Osteocyte (in vitro differentiated cells): ENCODE measurements at places on chromosomes 1 and 21. TPM values are rescaled to one million over a fixed set of nuclear protein-coding genes. Genes with fewer than 3 reads are reported as not detected.

GRCh38 chr1:22489823-22490222, 38.2 kb downstream of the ZBTB40 start:
- H3K27ac ChIP-seq = no peak overlapping the region
- no peak for DNase-seq
- peaks cover 17% of the 10 kb centered on the region for H3K36me3 ChIP-seq

Gene KRTAP13-4
- not detected in 2 replicates for total RNA-seq

- DNase-seq = no peak
- no peak overlapping the region for H3K27ac ChIP-seq
- peaks cover 52% of the 10 kb centered on the region for H3K36me3 ChIP-seq
These were observed 5.1 kb downstream of the UBE2Q1 start for GRCh38 chr1:154553056-154554030.

Gene OR2G3
- total RNA-seq = not detected in 2 replicates

DNA sequence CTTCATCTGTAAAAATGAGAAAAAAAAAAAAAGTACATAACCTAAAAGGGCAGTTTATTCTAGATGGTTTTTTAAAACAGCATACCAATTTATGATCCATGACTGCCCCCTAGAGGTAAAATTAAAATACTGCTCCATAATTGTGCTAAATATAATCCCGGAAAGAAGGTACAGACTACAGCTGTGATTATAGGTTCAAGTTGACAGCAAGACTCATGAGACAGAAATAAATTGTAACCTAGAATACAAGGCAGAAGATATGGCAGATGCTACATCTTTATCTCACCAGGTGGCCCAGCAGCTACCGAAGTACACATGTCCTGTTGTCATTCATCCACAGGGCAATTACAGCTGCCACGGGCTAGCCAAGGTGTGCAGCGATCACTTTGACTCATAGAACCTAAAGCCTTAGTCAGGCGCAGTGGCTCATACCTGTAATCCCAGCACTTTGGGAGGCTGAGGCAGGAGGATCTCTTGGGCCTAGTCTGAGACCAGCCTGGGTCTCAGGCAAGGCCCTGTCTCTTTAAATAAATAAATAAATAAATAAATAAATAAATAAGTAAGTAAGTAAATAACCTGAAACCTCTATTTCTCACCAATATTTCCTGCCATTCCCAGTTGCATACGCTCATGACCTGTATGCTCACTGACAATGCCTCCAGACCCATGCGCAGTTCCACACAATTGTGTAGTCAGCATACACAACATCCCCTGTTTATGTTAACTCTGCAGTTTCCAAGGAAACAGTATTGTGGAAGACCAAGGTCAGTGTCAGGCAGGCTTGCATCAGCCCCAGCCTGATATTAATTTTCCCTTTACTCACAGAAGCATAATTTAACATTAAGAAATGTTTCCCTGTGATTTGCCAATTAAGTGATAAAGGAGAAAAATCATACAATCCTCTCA, 18.3 kb upstream of the PPIE start:
- peaks cover 64% of the 10 kb centered on the region for H3K27me3 ChIP-seq
- H3K4me3 ChIP-seq = no peak overlapping the region
- H3K36me3 ChIP-seq = no peaks in the 10 kb centered on the region
- H3K27ac ChIP-seq = no peak overlapping the region

DNA sequence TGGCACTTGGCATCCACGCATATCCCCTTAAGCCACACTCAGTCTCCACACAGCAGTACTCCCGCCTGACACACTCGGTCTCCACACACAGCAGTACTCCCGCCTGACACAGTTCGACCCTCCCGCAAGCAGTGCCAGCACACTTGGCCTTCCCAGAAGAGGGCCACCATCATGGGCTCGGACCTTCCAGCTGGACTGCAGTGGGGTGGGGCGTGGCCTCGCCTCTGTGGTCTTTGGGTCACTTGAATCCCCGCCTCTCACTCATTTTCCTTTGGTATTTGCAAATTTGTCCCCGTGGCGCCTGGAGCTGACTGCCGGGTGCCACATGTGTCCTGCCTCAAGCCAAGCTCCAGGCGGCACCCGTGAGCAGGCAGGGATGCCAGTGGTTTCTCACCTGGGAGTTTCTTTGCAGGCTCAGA, 63.7 kb downstream of the FAAP20 start:
- no peaks in the 10 kb centered on the region for H3K27me3 ChIP-seq
- peaks cover 26% of the 10 kb centered on the region for H3K4me1 ChIP-seq
- H3K36me3 ChIP-seq = no peaks in the 10 kb centered on the region
- DNase-seq = no peak
- no peak overlapping the region for H3K4me3 ChIP-seq

Gene RBM8A
- 108 and 114 TPM in 2 replicates for total RNA-seq

DNA sequence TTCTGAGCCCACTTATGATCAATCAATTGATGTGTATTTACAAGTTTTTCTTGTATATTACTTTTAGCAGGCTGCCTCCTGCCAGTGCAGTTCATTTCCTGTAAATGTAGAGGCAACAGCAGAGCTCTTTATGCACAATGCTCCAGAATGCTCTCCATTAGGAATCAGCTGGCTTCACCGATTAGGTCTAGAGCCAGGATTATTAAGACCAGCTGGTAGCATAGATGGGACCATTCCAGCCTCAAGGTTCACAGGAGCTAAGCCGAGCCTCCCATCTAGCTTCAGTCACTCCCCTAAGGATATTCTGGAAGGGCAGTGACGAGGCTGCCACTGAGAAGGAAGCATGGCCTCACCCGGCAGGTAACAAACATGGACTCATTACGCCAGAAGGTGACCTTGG, 36.8 kb downstream of the DHRS3 start:
- no peak for DNase-seq
- no peaks in the 10 kb centered on the region for H3K27me3 ChIP-seq
- no peak overlapping the region for H3K27ac ChIP-seq
- H3K36me3 ChIP-seq = peaks cover 8% of the 10 kb centered on the region
- H3K4me3 ChIP-seq = no peak overlapping the region

Gene LCE6A
- not detected in 2 replicates for total RNA-seq

GRCh38 chr1:201145132-201145531, 9.1 kb downstream of the TMEM9 start:
- no peak overlapping the region for H3K27ac ChIP-seq
- no peak for DNase-seq
- no peak overlapping the region for H3K4me3 ChIP-seq
- no peaks in the 10 kb centered on the region for H3K27me3 ChIP-seq
- H3K4me1 ChIP-seq = no peaks in the 10 kb centered on the region
- H3K36me3 ChIP-seq = peaks cover 65% of the 10 kb centered on the region

Gene CELA3A
- total RNA-seq = not detected in 2 replicates

Gene SHISAL2A
- total RNA-seq = not detected in 2 replicates

Gene BGLAP
- total RNA-seq = 0.52 TPM in 1 of 2 replicates, not detected in the other

Gene BNIPL
- total RNA-seq = 0.55 and 0.81 TPM in 2 replicates

Gene MNDA
- total RNA-seq = not detected in 2 replicates

DNA sequence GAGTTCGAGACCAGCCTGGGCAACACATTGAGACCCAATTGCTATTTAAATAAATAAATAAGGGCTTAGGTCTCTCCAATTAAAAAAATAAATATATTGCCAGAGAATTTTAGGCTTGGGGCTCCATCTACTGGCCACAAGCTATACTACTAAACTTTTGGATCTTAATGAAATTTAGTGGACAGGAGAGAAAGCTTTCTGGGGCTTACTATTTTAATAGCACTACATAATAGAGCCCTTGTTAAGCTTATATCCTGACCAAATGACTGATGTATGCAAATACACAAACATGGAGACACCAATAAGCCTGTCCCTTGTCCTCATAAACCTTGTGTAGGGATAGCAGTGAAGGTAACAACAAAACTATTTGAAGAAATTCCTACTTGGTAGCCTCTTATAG, 18.4 kb downstream of the CCT3 start:
- no peaks in the 10 kb centered on the region for H3K27me3 ChIP-seq
- no peak overlapping the region for H3K4me3 ChIP-seq
- no peak for DNase-seq
- H3K4me1 ChIP-seq = no peaks in the 10 kb centered on the region
- no peak overlapping the region for H3K27ac ChIP-seq
- H3K36me3 ChIP-seq = peaks cover 46% of the 10 kb centered on the region

GRCh38 chr1:212315907-212316306, 30.7 kb downstream of the PPP2R5A start:
- DNase-seq = no peak
- H3K27ac ChIP-seq = no peak overlapping the region
- peaks cover 32% of the 10 kb centered on the region for H3K4me1 ChIP-seq
- H3K27me3 ChIP-seq = no peaks in the 10 kb centered on the region
- no peak overlapping the region for H3K4me3 ChIP-seq
